Small intestine (tissue), 16 donors: ENCODE measurements at places on chromosomes 5 and 9. TPM values are rescaled to one million over a fixed set of nuclear protein-coding genes. Genes with fewer than 3 reads are reported as not detected.

The ZSWIM6 gene
- polyA plus RNA-seq: 14.6 TPM

GRCh38 chr9:32411753-32412152 lies 27.3 kb downstream of the ACO1 start:
- no peak for DNase-seq

DNA sequence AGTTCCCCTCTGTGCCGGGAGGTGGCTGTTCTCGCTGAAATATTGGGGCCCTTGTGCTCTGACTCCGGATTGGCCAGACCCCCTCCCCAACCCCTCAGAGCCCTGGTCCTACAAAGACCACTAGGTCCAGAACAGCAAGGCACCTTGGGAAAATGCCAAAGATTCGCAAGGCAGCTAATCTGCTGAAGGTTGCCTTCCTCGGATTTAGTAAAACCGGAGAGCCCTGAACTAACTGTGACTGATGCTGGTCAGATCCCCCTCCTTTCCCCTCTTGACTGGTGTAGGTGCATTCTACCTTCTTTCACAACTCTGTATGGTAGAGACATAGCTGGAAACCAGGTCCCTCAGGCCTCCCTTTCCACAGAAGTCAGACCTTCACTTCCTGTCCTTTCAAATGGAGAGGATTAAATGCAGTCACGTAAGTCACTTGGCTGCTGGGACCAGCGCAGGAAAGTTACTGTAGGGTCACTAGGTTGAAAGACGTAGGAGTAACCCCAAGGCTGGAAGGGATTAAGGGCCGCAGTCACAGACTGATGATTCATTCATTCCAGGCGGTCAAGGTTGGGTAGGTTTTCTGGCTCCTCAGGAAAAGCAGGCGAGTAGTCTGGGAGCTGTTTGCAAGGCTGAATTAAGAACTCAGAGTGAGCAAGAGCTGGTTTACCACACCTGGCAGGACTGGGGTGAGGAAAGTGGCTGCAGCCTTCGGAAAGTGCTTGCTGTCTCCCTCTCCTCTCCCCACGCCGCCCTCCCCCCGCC lies 5.3 kb downstream of the BARX1 start:
- DNase-seq: no peak

The ACSL6 gene
- polyA plus RNA-seq: 3.5 TPM

GRCh38 chr5:158026304-158027031 lies 167.5 kb upstream of the CLINT1 start:
- peak; percentile 29 for DNase-seq

GRCh38 chr5:8958602-8959001 lies 587.3 kb downstream of the SEMA5A start:
- no peak for DNase-seq

DNA sequence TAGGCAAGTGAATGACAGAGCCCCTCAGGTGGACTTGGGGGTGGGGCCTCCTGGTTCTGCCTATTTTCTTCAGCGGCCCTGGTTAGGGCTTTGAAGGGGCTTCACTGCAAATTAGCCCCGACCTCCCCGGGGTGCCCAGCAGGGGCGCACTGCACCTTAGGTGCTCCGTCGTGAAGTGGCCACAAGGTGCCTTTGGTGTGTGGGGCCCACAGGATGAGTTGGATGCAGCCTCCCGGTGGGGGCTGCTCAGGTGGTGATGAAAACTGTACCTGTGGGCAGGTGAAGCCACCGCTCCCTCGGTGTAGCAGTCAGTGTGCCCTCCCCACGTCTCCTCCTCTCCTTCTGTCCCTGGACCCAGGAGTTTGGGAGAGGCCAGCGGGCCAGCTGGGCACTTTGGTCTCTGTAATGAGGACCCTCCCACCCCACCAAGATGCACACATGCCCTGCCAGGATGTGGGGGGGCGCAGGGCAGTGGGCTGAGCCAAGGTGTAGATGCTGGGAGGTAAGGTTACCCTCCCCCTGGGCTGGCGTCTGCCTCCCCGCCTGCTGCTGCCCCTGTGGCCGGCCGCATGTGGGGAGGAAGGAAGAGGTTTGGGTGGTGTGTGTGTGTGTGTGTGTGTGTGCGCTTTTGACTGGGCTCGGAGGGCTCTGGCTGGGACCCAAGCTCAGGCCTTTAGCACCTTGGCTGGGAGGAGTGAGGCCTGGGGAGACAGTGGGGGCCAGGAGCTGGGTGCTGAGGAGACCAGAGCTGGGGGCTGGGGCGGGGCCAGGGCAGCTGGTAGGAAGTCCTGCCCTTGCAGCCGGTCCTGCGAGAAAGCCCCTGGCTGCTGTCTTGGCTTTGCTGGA lies 55.6 kb downstream of the RXRA start:
- DNase-seq: peak; percentile 58

- DNase-seq: peak; percentile 30
Measured at GRCh38 chr9:21788752-21789151, 13.7 kb upstream of the MTAP start.

DNA sequence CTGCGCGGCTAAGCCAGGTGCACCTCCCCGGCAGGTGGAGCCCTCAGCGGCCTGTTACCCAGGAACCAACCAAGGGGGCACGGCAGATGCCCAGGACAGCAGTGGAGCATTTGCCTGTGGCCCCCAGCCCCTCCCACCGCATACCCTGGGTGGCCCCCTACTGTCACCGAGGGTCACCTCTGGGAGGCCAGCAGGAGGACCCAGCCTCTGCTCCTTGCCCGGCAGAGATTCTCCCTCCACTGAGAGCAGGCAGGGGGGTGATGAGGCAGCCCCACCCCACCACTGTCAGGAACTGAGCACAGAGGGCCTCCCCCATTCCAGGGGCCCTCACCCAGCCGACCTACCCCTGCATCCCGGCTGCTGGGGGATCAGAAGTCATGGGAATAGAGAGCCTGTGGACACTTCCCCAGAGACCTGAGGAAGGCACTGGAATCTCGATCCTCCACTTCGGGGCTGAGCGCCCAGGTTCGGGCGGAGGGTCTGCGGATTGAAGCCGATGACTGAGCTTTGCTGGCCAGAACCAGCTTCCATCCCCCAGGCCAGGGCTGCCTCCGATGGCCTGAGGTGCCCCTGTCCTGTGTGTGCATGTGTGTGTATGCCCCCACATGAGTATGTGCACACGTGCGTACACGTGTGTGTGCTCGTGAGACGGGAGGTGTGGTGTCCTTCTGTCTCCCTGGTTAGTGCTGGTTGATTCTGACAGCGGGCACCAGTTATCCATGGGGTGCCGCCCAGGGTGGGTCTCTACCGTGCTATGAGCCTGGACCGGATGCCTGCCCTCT lies at the start of gene QRFP:
Gene QRFP, minus strand, starts transcription at position 580 of the 782 bp plus-strand sequence. CDS start 2,974 bp downstream, outside the sequence.
- peak; percentile 19 for DNase-seq

DNA sequence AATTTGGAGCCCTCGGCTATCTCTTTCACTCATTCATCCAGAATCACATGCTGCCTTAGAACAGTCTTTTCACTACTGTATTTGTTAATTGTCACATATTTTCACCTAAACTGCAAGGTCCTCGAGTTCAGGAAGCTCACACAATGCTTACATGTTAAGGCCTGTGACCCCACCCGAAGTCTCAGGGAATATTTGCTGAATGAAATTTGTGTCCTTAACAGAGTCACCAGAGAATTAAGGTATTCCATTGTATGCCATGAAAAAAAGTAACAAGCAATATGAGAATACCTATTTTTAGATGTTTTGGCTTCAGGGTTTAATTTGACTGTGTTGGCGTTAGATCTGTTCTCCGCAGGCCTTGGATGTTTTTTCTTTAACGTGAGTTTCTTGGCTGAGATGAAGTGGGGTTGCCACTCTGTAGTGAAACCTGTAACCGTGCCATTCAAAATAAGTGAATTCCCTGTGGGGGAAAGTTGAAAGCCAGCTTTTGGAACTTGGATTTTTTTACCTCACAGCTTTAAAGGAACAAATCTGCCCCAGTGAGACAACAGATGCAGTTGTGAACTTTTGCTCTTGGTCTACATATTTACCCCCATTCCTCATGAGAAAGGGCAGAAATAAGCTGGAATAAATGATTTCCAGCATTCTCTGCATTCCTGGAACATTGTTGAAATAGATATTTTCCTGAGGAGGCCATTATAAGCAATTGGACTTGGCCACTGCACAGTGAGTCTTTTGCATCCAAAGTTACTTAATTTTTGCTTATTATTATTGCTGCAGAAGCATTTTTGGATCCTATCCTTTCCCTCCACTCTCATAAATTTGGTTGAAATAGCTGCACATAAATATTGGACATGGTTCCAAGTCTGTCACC lies 35.9 kb upstream of the FBP1 start:
- DNase-seq: no peak

- DNase-seq: no peak
Measured at GRCh38 chr9:36415822-36416525, 15.9 kb upstream of the RNF38 start.

GRCh38 chr9:137955224-137955570 lies 77.6 kb downstream of the CACNA1B start:
- DNase-seq: no peak

DNA sequence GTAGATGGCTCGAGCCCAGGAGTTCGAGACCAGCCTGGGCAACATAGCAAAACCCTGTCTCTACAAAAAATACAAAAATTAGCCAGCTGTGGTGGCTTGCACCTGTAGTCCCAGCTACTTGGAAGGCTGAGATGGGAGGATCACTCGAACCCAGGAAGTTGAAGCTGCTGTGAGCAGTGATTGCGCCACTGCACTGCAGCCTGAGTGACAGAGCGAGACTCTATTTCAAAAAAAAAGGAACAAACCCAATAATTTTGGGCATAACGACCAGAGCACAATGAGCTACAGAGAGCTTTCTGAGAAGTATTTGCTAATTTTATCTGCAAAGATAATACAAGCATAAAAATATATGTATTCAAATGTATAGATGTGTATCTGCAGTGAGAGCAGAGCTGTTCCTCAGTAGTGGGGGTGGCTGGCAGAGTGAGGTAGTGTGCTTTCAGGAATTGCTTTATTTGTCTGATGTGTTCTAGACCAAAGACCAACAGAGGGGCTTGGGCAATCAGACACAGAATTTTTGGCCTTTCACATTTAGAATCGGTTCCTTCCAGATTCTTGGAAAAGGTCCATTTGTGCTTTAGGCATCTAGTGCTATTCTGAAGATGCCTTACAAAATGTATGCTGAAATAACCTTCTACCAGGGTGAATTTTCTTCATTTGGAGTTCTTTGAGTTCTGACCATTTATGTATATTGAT lies 5.2 kb downstream of the DOCK8 start:
- no peak for DNase-seq

GRCh38 chr5:134582941-134583340 lies 49.7 kb downstream of the SAR1B start:
- no peak for DNase-seq

DNA sequence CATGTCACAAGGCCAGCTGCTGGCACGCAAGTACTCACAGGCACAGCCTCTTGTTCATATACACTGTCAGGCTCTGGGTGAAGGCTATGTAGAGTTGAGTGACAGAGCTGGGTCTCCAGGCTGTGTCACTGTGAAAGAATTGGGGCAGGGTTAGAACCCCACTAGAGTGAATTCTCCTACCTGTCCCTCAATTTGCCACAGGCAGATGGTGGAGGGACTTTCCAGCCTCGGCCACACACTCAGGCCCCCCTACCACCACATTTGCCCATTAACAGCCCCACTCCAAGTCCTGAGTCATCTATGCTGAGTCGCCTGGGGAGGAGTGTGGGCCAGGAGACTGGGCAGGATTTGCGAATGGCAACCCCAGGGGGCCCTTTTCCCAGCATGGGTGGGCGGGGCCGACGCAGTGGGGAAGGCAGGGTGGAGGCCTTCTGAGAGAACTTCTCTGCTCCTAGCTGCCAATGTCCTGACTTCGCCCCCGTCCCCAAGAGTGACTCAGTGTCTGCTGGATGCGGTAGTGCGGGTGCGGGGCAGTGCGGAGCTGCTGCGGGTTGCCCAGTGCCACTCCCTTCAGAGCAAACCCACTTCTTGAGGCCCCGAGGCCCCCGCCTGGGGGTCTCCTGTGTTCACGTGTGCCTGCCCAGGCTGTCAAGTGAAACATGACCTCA lies 50.3 kb upstream of the PSD2 start:
- DNase-seq: no peak

DNA sequence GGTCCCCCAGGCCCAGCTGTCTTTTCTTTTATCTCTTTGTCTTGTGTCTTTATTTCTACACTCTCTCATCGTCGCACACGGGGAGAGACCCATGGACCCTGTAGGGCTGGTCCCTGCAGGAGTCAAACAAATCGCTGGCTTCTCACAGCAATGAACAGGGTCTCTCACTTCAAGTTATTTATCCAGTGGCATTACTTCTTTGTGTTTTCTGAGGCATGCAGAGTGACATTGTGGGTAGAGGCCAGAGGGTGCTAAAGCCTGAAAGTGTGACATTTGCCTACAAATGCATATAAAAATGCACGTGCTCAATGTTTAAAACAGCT lies 127.6 kb downstream of the ST8SIA4 start:
- DNase-seq: no peak

- DNase-seq: no peak
Measured at GRCh38 chr5:141236516-141237313, 8.5 kb upstream of the PCDHB15 start.

The NR2F1-AS1 gene
- polyA plus RNA-seq: 0.89 TPM

- DNase-seq: no peak
Measured at GRCh38 chr9:125238127-125238914, 2.8 kb downstream of the HSPA5 start.

The SLC22A4 gene
- polyA plus RNA-seq: 4.2 TPM

DNA sequence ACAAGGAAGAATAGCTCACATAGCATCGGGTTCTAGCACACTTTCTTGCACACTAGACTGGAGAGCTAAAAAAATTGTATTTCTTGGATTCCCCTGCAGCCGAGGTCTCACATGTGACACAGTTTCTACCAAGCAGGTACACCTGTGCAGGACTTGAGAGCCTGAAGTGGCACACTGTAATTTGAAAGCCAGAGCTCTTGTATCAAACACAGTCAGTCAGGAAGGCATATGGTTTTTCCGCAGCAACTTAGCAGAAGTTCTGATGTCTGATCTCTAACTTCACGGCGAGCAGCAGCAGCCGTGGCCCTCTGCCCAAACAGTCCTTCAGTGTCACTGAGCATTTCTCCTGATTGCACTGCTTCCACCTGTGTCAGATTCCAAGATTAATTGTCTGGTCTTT lies 25.5 kb downstream of the TMEM245 start:
- no peak for DNase-seq

DNA sequence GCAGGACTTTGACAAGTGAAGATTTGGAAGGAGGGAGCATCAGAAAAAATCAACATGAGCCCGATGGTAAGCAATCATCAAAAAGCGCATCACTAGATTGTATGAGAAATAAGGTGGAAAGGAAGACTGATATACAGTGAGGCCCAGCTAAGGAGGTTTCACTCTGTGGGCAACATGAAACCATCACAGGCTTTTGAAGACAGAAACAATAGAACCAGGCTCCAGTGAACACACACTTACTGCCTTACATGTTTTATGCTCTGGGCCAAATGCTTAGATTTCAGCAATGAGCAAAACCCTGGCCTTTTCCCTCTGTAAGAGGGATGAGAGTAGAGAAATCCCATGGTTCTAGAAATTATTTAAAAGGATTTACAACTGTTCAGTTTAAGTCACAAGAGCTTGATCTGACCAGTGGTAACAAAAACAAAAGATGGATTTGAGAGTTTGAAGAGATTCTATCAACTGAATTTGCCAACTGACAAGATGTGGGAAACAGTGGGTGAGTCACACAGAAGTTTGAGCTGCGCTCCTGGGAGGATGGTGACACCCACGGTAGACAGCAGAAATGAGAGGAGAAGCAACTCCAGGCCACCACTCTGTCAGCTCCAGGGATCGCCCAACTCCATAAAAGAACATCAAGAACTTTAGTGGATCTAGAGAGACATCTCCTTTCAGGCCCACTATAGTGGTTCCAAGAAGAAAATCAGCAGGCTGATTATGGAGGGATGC lies 261.8 kb downstream of the MCTP1 start:
- no peak for DNase-seq

GRCh38 chr9:14441976-14442651 lies 128.2 kb upstream of the NFIB start:
- DNase-seq: peak; percentile 14

GRCh38 chr5:138336952-138337684 lies 948 bp upstream of the FAM53C start:
- no peak for DNase-seq

- DNase-seq: no peak
Measured at GRCh38 chr5:55925181-55925580, 69.6 kb downstream of the IL6ST start.
